ENCODE measurements at places on chromosomes 5 and 9. TPM values are rescaled to one million over a fixed set of nuclear protein-coding genes. Genes with fewer than 3 reads are reported as not detected.

The PLEKHG4B gene
- 1.1 TPM for total RNA-seq

The WDR38 gene
- not detected for total RNA-seq

The HAVCR2 gene
- total RNA-seq: under 0.01 TPM

The PCDHA6 gene
- total RNA-seq: not detected
